ENCODE measurements at places on chromosomes 6 and 20. TPM values are rescaled to one million over a fixed set of nuclear protein-coding genes. Genes with fewer than 3 reads are reported as not detected.

The PCSK2 gene
- not detected for total RNA-seq

The NOX3 gene
- not detected for total RNA-seq

The CLDN20 gene
- total RNA-seq, result not detected

The CENPW gene
- total RNA-seq, result not detected

The PPDPF gene
- 46.9 TPM for total RNA-seq

The SNAI1 gene
- 1.2 TPM for total RNA-seq

The THBS2 gene
- total RNA-seq, result 97.0 TPM

The MRAP2 gene
- not detected for total RNA-seq

The SLC17A4 gene
- not detected for total RNA-seq

The SLC22A7 gene
- not detected for total RNA-seq

The RAE1 gene
- total RNA-seq, result 13.9 TPM

The MCHR2 gene
- not detected for total RNA-seq

The PAX1 gene
- not detected for total RNA-seq

The RIMS1 gene
- total RNA-seq, result 2.1 TPM

The CAP2 gene
- total RNA-seq, result 11.5 TPM

The SLC35D3 gene
- total RNA-seq, result not detected
